ENCODE measurements at places on chromosomes 12 and 14.
A peak's percentile ranks its signal among the peaks of the same experiment; 100 is the strongest.

- peak; percentile 30 for DNase-seq
Measured at GRCh38 chr12:120710805-120711296, 593 bp downstream of the UNC119B start.

- DNase-seq: no peak
Measured at GRCh38 chr12:54882079-54882478, 27.8 kb downstream of the MUCL1 start.

DNA sequence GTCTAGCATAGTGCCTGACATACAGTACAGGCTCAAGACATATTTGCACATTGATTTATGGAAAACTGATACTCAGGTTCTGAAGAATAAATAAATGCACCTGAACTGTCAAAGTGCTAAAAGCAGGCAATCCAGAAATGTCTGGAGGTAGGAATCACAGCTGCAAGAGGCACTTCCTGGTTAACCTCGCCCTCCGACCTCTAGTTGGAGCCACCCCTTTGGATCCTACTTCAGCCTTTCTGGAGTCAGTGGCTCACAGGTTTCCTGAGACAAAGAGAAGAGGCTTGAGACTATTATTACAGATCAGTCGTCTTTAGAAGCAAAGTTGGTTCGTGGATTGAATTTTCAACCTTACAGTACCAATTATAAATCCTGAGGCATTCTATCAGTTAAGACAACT, 13.0 kb downstream of the TCP11L2 start:
- no peak for DNase-seq

DNA sequence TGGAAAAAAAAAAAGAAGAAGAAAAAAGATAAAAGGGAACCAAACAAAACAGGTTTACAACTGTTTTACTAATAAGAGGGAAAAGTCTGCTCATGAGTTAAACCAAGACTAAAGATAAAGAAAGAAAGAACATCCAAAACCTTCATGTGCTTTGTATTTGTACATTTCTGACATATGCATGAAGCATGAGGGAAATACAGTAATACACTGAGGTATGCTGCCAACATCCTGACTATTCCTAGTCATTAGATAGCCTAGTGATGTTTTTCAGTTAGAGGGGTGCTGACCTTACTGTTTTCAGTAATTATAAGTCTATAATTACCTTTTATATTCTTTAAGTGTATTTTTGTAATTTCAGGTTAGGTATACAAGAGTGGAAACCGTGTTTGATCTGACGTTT, 793.3 kb downstream of the DIO2 start:
- no peak for DNase-seq

- DNase-seq: no peak
Measured at GRCh38 chr12:131057722-131058515, 104.2 kb downstream of the ADGRD1 start.

DNA sequence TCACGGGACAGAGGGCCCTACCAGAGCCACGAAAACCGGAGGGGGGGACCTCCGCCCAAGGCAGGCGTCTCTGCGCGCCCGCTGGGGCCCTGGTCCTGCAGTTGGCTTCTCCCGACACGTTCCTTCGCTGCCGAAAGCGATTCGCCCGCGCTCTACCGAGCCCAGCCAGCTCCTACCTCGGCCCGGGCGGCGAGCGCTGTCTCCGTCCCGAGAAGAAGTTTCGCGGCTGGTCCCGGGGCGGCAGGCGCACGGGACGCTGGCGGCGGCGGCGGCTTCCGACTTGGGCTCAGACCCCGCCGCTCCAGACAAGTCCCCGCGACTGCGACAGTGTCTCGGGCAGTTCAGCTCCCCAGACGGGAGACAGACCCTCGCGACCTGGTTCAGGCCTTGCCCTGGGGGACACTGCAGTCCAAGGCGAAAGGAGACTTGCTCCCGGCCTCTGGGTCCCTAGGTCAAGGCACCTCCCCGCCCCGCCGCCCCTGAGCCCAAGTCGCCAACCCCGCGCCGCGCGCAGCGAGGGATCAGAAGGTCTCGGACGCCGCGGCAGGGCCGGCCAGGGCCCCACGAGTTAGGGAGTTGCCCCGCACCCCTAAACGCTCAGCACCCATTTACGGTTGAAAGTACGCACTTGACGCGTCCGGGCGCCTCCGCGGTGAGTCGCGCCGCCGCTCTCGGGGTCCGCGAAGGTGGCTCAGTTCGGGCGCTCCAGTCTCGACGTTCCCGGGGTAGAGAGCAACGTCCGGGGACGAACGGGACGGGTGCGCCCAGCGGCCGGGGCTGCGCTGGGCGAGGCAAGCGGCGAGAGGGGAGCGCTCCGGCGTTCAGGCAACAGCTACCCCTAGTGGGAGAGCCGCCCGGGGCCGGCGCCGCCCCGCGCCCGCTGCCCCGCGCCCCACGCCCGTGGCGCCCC, 1.4 kb upstream of the DIO3 start:
- DNase-seq: no peak

DNA sequence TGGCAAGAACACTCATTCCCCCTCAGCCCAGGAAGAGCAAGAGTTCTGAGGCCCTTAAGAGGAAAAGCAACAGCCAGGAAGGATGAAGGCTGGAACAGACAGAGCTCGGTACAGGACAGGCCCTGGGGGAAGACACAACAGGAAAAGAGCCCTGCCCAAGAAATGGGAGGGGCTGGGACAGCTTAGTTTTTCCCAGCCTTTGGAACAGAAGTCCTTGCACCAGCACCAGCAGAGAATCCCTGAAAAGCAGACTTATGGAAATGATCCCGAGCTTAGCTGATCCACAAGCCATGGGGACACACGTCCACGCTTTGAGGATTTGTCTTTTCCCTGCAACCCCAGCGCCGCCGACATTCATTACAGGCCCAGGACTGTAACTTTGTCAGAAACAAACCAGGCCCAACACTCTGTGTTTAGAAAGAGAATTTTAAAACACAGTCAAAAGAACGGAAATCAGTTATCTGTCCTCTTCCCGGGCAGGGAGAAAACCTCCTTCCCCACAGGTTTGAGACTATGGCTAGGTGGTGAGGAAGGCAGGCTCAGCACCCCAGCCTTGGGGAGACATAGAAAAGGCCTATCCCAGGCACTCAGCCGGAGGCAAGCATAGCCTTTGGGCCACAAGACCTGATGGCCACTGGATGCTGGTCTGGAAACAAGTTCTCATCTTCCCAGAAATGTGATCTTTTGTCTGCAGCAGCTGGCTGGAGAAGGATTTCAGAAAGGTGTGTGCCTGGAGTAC, 4.0 kb upstream of the AVIL start:
- DNase-seq: no peak

DNA sequence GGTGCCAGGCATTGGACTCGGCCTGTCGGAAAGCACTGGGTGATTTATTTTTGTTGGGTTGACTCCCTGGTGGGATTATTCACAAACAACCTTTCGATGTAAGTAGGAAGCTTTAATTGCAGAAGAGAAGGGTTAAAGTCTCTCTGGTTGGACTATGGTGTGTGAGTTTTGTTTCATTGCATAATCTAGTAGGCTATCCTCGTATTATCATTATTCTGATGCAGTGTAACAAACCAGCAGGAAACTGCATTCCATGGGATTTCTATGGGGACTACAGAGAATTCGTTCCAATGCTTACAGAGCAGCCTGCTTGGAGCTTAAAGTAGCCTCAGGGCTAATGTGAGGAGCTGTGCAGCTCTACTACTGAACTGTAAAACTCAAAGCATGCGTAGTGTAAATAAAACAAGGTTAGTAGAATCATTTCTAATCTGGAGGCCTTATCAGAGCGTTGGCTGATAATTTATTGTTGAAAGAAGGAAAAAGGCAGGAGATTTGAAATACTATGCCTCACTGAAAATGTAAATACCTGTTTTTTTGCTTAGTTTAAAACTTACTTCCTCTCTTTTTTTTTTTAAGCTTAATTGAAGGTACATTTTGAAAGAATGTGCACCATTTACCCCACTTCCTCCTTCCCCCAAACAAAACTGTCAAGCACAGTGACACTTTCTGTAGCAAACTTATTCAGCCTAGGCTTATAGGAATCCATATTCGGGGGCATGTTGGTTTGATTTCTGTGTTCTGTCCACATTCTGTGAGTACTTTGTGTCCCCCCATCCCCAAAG, 226.7 kb downstream of the NPAS3 start:
- no peak for DNase-seq

DNA sequence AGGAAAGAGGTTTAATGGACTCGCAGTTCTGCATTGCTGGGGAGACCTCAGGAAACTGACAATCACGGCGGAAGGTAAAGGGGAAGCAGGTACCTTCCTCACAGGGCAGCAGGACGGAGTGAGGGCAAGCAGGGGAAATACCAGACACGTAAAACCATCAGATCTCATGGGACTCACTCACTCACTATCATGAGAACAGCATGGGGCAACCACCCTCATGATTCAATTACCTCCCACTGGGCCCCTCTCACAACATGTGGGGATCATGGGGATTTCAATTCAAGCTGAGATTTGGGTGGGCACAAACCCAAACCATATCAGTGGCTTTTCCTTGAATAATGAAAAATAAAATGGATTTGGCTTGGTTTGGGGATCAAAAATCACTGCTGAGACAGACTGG, 380.5 kb downstream of the VRK1 start:
- no peak for DNase-seq

DNA sequence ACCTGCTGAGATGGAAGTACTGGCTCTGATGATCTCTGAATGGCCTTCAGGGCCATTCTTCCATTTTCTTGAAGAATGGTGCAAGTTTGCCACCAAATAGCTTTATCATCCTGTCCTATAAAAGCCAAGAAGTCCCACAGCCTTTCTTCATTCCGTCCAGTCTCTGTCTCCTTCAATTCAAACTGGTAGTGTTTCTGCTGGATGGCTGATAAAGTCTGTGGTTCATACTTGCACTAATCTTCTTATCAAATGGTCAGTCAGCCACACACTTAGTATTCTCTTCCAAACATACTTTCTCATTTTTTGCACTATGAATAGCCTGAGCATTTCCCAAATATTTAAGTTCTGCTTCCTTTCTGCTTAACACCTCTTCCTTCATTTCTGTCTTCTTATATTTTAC, 39.4 kb upstream of the BEGAIN start:
- no peak for DNase-seq

GRCh38 chr12:112199136-112199535, 73.8 kb downstream of the TRAFD1 start:
- no peak for DNase-seq

DNA sequence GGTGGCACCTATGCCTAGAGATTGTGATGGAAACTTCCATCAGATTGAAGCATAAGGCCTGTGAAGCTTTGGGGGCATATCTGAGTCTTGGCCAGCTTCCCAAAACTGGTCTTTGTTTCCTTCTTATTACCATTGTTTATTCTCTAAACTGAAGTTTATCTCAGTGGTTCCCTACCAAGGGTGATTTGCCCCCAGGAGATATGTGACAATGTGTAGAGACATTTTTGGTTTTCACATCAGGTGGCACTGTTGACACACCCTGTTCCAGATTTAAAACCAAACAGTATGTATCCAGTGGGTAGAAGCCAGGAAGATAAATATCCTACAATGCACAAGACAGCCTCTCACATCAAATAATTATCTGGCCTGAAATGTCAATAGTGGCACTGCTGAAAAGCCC, 22.1 kb downstream of the RASSF9 start:
- no peak for DNase-seq

DNA sequence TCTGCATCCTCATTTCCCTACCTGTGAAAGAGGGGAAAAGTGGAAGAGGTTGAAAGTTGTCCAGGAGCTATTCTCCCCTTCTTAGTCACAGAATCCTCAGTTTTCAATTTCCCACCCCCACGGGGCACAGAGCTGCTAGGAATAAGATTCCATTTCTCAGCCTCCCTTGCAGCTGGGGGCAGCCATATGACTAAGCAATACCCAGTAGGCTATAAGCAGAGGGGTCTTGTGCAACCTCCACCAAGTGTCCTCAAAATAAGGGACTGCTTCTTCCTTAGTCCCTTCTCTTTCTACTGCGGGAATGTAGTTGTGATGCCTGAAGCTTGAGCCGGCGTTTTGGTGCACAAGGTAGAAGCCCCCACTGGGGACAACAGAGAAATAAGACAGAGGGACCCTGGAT, 40.9 kb downstream of the VWF start:
- no peak for DNase-seq

GRCh38 chr12:11794751-11795150, 145.3 kb downstream of the ETV6 start:
- no peak for DNase-seq

- DNase-seq: peak; percentile 49
Measured at GRCh38 chr12:15527201-15528080, 205.1 kb downstream of the PTPRO start.

DNA sequence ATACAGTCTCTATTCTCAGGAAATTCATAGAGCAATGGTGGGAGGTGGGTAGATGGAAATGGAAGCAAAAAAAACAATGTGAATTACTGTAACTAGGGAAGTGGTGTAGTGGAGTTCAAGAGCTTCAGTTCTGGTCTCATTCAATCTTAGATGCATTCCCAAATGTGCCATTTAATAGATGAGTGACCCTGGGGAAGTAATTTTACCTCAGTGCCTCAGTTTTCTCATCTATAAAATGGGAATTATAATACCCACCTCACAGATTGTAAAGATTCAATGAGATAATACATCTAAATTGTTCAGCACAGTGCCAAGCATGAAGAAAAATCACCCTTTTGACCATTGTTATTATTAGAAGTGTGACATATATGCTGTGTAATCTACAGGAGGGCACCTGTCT, 173.1 kb downstream of the SLC38A4 start:
- DNase-seq: no peak

- no peak for DNase-seq
Measured at GRCh38 chr12:55847033-55847432, 4.3 kb upstream of the MMP19 start.

GRCh38 chr14:60621386-60621785, 27.9 kb downstream of the SIX1 start:
- DNase-seq: no peak

GRCh38 chr14:101862177-101862576, 100.7 kb downstream of the PPP2R5C start:
- DNase-seq: peak; percentile 83

DNA sequence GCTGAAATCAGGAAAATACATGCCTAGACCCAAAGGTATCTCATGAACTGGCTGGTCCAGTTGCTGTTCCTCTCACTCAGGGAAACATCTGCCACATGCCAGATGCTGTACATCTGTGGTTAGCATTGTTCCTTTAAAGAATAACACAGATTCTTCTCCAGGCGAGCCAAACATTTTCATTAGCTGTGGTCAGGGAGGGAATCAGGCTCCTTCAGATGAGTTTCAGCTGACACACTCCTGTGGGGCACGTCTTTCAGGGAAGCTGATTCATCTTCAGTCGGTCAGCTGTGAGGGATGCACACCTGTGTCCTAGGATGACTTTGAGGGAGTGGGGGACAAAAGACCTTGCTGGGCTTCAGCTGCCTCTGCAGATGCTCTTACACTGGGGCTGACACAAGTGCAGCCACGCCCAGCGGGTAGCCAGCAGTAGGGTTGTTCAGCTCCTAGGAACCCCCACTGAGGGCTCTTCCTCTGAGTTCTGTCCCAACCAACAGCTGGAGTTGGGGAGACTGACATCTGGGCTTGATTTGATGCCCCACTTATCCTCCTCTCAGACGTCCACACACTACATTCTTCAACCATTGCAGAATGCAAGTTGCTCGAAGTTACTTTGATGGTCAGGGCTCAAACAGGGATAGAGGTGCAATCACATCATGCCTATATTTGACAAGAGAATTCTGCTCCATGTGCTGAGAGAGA, 155.0 kb downstream of the NUAK1 start:
- no peak for DNase-seq
